Left colon (tissue), 2 donors: ENCODE measurements at places on chromosomes 1 and 21. TPM values are rescaled to one million over a fixed set of nuclear protein-coding genes. Genes with fewer than 3 reads are reported as not detected.

Gene FCGR1A
- total RNA-seq, result 3.5 TPM

- DNase-seq, result no peak
Measured at GRCh38 chr1:180210008-180210620, 19.9 kb upstream of the LHX4 start.

Gene CYYR1
- 4.4 TPM for total RNA-seq

DNA sequence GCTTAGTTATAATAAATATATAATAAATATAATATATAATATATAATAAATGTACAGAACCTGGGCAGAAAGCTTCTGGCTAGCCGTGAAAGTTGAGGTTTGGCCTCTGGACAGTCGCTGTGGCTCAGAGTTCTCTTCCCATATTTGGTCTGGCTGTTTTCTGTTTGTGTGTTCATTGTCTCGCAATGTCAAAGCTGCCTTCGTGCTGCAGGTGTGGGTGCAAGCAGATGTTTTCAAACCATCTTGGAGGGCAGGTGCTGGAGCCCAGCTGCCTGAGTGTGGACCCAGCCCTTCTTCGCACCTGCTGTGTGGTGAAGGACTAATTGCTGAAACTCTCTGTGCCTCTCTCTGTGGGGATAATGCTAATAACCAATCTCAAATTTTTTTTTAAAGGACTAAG is 3.6 kb upstream of the CSTB start:
- no peak for DNase-seq

GRCh38 chr1:58929671-58930325 is 146.0 kb upstream of the JUN start:
- DNase-seq, result peak; percentile 88

DNA sequence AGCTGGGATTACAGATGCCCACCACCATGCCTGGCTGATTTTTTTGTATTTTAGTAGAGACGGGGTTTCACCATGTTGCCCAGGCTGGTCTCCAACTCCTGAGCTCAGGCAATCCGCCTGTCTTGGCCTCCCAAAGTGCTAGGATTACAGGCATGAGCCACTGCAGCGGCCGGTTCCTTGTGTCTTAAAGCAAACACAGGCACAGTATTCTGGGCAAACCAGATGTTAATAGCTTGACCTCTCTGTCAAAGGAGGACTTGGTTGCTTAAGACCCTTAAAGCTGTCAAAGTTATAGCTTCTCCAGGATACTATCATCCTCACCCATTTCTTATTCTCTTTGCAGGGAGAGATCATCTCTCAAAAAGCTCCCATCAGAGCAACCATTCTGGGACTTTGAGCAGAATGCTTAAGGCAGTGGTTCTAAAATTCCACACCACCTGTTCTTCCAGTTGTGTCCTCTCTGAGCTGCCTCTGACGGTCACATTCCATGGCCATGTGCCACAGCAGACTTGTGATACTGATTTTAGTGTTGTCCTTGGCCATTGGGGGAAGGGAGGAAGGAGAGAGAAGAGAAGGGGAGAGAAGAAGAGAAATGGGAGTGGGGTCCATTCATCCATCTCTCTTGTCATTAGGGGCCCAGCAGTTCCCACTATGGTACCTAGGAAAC is 81.8 kb downstream of the PBX1 start:
- DNase-seq, result no peak

Gene OLFM3
- total RNA-seq, result 0.39 TPM

- DNase-seq, result no peak
Measured at GRCh38 chr1:36838888-36839287, 195.4 kb downstream of the GRIK3 start.

GRCh38 chr1:228378090-228378872 is 28.4 kb downstream of the TRIM11 start:
- peak; percentile 62 for DNase-seq

DNA sequence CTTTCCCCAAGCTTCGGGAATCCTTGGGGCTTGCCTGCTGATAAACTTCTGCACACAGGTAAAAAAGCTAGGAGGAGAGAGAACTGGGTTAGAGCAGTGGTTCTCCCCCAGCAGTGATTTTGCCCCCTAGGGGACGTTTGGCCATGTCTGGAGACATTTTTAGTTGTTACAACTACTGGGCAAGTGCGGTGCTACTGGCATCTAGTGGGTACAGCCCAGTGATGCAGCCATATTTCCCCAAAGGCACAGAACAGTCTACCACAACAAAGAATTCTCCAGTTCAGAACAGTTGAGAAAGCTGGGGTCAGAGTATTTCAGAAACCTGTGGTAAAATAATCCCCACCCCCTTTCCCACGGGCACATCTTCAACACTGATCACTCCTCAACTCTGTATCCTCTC is 41.3 kb downstream of the LRRC71 start:
- DNase-seq, result no peak

GRCh38 chr1:222275001-222275728 is 272.7 kb downstream of the HHIPL2 start:
- no peak for DNase-seq

GRCh38 chr1:78009276-78009675 is 4.5 kb downstream of the DNAJB4 start:
- no peak for DNase-seq

DNA sequence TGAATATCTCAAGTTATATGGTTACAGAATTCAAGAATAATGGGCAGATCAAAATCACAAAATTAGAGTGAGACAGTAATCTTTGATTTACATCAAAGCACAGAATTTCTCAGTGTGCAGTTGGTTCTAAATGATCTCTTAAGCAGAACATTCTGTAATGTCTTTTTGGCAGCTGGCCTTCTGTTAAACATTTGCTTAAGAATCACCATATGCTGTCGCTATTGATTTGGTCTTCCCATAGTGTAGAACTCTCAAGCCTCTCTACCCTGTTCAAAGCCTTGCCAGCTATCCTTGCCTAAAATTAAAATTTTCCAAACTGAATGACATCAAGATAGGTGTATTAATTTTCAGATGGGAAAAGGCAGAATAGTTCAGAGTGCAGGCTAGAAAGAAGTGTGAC is 38.9 kb upstream of the ERO1B start:
- DNase-seq, result no peak

DNA sequence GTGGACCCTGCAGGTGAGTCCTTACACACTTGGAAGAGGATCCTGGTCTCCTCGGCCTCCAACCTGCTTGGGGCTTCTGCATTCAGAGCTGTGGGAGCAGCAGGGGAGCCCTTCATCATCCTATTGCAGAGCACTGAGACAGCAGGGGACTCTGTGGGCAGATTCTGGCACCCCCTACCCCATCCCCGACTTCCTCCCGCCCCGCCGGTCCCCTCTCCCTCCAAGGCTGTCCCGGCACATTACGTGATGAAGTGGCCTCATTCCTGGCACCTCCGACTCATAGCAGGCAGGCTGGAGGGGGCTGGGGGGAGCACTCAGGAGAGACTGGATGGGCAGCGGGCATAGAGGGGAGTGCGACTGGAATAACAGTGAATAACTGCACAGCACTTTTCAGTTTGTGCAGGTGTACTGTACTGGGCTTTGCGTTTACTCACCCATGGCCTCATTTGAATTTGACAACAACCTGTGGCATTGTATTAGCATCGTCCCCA is 394.1 kb downstream of the MATN1 start:
- no peak for DNase-seq

DNA sequence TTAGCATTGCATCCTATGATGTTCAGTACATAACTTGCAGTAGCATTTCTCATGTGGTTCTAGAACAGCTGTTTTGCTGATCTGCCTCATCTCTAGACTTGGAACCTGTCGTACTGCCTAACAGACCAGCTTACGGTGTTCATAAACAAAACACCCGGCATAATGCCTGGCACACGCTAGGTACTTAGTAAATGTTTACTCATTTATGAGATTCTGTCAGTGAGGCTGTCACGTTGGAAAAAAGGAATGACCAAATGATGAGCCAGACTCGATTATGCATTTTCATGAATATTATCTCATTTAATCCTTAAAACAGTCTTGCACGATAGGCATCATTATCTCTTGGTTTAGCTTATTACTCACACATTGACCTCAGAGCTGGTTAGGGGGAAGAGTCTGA is 46.4 kb downstream of the CACHD1 start:
- DNase-seq, result no peak

Gene ADAM15
- total RNA-seq, result 88.9 TPM

DNA sequence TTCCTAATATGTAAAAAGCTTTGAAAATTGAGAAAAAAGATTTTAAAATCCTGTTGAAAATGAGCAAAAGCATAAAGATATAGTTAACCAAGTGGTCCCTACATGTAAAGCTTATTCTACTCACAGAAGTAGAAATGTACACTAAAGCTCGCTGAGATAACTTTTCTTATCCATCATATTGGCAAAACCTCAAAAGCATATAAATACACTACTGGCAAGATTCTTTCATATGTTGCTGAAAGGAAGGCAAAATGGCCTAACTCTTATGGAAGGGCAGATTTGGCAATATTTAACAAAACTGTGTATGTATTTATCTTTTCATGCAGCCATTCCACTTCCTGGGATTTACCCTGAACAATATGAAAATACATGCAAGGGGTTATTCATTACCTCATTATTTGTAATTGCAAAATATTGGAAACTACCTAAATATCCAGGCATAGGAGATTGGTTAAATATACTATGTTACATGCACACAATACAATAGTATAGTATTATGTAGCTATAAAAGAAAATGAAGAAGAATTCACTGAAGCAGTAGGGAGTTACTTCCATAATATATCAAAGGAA is 43.2 kb upstream of the LYPLAL1 start:
- DNase-seq, result no peak

GRCh38 chr1:94694226-94694915 is 125.8 kb upstream of the SLC44A3 start:
- no peak for DNase-seq

Gene SERTAD4
- total RNA-seq, result 5.2 TPM

GRCh38 chr1:111887875-111888274 is 101.6 kb downstream of the KCND3 start:
- DNase-seq, result no peak

GRCh38 chr1:38820860-38821259 is 38.7 kb downstream of the RRAGC start:
- no peak for DNase-seq

DNA sequence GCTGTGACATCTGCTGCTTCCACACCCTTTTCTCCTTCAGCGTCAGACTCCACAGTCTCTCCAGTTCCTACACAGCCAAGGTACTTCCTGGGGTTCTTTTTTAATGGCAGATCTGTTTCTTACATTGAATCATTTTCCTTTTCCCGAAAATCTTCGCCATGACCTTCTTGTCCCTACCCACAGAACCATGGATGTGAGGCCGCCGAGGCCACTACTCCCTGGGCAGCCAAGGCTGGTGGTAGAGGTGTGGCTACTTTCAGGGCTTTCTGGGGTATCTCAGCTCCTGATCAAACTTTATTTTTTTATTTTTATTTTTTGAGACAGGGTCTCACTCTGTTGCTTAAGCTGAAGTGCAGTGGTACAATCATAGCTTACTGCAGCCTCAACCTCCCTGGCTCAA is 9.5 kb upstream of the LIN9 start:
- DNase-seq, result no peak

Gene SPRR2E
- not detected for total RNA-seq

Gene NLRP3
- total RNA-seq, result 2.7 TPM

- DNase-seq, result no peak
Measured at GRCh38 chr1:1337793-1338147, 6.7 kb downstream of the TAS1R3 start.

Gene CLCA1
- 848 TPM for total RNA-seq

DNA sequence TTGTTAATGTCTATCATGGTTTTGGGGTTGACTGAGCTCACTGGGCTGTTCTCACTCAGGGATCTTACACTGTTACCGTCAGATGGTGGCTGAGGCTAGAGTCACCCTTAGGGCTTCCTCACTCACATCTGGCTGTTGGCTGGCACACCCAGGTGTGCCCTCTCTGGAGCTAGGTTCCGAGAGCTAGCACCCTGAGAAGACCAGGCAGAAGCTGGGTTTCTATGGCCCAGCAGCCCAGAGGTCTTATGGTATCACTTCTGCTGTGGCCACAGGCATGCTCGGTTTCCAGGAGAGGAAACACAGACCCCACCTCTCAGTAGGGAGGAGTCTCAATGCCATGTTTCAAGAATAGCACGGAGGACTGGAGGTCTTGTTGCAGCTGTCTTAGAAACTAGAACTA is 20.7 kb upstream of the KIF1B start:
- DNase-seq, result no peak

DNA sequence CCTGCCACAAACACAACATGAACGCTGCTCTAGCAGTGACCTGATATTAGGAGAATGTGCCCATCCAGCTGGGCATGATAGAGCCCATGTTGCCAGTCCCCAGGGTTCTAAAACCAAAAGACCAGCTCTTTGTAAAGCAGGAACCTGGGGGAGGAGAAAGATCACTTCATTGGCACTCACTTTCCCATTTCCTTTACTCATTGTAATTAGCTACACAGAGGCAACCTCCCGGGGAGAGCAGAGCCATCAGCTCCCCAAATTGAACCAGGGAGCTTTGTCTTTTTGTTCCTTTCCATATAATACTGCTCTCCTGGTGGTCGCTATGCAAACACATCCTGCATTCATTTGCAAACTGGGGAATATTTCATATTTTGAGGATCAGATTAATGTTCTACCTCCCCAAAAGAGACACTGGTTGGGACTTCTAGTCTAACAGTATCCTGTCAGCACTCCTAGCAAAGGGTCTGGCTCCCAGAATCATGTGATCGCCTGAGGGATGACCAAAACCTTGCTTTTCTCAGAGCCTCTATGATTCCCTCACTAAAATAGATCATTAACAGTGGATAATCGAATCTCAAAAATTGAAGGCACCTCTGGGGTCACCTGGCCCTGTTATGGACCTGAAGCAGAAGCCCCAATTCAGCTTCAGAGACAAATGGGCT is 76.7 kb upstream of the CD1D start:
- no peak for DNase-seq

Gene ST6GALNAC5
- 0.31 TPM for total RNA-seq

- DNase-seq, result no peak
Measured at GRCh38 chr1:1799716-1800115, 21.4 kb upstream of the NADK start.

DNA sequence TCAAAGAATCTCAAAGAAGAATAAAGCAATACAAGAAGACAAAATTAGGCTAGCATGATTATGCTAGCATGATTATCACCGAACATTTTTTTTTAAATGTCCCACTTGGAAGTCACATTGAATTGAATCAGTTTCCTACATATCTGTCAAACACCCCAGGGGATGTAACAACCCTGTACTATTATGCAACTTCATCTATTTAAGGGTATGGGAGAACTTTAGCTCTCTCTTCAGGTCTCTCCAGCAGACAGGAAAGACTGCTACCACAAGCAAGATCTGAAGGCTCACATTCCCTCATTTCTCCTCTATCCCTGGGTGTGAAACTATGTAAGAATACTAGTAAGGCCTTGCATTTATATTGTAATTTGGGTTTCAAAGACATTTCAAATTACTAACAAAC is 52.8 kb downstream of the EDEM3 start:
- no peak for DNase-seq

Gene LYST
- total RNA-seq, result 22.4 TPM

- no peak for DNase-seq
Measured at GRCh38 chr1:41467673-41468072, 16.8 kb downstream of the EDN2 start.
